ENCODE measurements at places on chromosomes 16 and 17. TPM values are rescaled to one million over a fixed set of nuclear protein-coding genes. Genes with fewer than 3 reads are reported as not detected.

Gene NPTX1
- total RNA-seq: under 0.01 TPM

Gene TMEM88
- not detected for total RNA-seq

Gene EVI2A
- total RNA-seq: 7.6 TPM

Gene SMARCD2
- 206 TPM for total RNA-seq

Gene MYH3
- total RNA-seq: 0.24 TPM

Gene BRIP1
- 1.4 TPM for total RNA-seq

Gene BCKDK
- 55.5 TPM for total RNA-seq

Gene ALDH3A1
- total RNA-seq: 4.0 TPM

Gene IRX6
- not detected for total RNA-seq

Gene KRTAP1-4
- not detected for total RNA-seq

Gene NOS2
- total RNA-seq: 0.20 TPM

Gene CSH2
- not detected for total RNA-seq

Gene C17orf100
- 0.54 TPM for total RNA-seq

Gene MYO1C
- total RNA-seq: 88.5 TPM

Gene OMG
- total RNA-seq: 1.9 TPM

Gene ITGAD
- total RNA-seq: not detected

Gene RGS11
- 1.7 TPM for total RNA-seq

Gene PTX4
- total RNA-seq: not detected

Gene PYY
- not detected for total RNA-seq

Gene PDIA2
- total RNA-seq: 0.94 TPM

Gene CACNA1H
- total RNA-seq: 3.3 TPM

Gene AANAT
- not detected for total RNA-seq

All from cardiac ventricle fibroblast (primary cell).